ENCODE measurements at places on chromosomes 6 and 20.

- no peak for DNase-seq
These were observed 16.6 kb downstream of the ZUP1 start for GRCh38 chr6:116651916-116652315.

- DNase-seq = no peak
These were observed 502.0 kb downstream of the QKI start for GRCh38 chr6:163916315-163917081.

- DNase-seq = no peak
These were observed 147.2 kb upstream of the AKAP12 start for GRCh38 chr6:151092591-151092990.

DNA sequence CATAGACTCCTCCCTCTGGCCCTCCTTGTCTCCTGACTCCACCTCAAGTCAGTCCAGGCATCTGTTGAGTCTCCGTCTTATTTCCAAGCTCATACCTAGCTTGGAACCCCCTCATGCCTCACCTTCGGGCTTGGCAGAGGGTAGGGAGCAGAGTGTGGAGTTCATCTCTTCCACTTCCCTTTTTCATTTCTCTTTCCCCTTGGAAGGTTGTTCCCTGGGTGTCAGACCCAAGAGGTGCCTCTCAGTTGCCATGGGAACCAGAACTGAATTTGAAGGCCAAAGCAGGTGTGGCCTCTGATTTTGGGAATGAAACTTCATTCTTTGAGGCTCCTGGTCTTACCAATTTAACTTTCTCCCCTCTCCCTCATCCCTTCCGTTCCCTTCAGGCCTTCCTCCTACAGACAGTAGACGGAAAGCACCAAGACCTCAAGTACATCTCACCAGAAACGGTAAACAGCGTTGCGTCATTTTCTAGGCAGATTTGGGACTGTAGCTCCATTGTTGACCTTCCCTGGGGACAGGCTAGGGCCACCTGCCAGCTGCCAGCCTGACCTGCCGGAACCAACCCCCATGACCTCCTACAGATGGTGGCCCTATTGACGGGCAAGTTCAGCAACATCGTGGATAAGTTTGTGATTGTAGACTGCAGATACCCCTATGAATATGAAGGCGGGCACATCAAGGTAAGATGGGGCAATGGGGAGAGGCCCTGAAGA is 6.6 kb downstream of the CDC25B start:
- DNase-seq = no peak

- no peak for DNase-seq
These were observed 9.5 kb downstream of the AHI1 start for GRCh38 chr6:135488023-135488422.

DNA sequence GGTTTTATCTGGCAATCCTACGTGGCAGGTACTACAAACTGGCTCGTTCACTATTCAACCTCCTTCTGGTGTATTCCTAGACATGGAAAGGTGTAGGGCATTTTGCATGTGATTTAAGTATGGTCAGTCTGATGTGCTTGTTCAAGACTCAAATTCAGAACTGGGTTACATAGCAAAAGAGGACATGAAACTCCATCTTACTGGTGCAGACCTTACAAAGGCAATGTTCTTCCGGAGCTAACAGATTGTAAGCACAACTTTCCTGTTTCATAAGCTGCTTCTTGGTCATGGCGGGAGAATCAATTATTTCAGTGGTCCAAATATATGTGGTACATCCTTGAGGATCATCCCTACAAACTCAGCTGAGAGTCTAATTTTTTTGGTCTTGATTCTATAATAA is 703.4 kb downstream of the EPM2A start:
- no peak for DNase-seq

DNA sequence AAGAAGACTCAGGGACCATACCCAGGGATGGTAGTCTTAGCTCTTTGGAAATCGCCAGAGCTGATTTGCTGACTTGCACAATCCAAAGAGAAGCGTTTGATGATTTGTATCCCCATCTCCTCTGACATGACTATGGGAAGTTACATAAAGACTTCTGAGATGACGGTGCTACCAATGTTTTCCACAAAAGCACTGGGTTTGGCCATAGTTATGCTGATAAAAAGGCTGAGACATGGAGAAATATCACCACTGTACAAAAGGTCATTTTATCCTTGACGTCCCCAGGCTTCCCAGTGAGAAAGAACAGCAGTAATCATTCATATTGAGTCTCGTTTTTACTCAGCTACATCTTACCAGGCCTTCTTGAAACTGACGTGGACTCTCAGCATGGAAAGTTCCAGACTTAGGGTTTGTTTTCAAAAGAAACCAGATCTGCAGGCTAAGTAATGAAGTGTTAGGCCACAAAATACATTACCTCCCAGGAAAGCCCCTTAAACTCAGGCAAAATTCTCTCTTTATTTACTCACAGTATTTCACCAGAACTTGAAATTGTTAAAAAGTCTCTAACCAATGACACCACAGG is 370.3 kb upstream of the JARID2 start:
- DNase-seq = no peak

DNA sequence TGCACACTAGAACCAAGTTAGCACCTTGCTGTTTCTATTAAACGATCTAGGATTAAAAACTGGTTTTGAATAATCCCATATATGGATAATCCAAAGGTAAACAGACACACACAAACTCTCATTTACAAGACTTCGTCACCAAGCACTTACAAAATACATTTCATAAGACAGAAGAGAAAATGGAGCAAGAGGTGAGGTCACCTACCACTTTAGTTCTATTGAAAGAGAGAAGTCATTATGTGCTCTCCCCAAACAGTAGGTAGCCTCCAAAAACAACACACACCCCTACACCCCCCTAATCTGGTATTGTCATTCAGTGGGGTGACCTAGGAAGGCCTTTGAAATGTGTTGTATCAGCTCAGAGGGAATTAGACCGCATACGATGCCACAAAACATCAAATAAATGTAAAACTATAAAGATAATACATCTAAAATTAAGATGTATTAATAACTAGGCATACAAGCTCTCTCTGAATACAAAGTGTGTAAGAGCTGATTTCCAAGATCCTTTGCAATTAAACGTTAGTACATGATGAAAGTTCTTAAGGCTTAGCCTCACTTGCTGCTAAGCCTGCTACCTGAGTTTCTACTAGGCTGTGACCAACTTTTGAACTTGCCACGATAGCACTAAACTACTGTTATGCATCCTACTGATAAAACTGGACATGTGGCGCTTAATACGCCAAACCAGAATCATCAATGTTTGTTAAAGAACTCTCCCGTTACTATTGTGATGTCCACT is 1.6 kb downstream of the SRPK1 start:
- peak; percentile 12 for DNase-seq

- DNase-seq = peak; percentile 64
These were observed 6.8 kb upstream of the USP49 start for GRCh38 chr6:41901882-41902519.

Data from CD4-positive, alpha-beta T cell treated with Interleukin-15 for 4 hours (primary cell).